ENCODE measurements at places on chromosomes 4 and X.

DNA sequence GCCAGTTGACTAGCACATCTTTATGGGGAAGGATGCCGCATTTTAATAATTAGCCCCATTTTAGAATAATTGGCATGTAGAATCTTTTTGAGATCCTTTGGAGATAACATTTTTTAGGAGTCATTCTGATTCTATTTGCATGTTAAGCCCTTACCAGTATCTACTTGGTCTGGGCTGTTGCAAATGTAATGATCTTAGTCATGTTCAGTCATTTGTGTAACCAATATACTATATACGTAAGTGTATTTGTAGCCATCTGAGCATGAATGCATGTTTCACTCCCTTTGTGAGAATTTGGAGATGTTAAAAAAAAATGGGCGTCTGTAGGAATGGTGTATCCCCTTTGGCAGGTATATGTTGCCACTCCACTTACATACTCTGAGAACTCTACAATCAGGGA is 119.1 kb downstream of the TEX13A start:
- DNase-seq: no peak

DNA sequence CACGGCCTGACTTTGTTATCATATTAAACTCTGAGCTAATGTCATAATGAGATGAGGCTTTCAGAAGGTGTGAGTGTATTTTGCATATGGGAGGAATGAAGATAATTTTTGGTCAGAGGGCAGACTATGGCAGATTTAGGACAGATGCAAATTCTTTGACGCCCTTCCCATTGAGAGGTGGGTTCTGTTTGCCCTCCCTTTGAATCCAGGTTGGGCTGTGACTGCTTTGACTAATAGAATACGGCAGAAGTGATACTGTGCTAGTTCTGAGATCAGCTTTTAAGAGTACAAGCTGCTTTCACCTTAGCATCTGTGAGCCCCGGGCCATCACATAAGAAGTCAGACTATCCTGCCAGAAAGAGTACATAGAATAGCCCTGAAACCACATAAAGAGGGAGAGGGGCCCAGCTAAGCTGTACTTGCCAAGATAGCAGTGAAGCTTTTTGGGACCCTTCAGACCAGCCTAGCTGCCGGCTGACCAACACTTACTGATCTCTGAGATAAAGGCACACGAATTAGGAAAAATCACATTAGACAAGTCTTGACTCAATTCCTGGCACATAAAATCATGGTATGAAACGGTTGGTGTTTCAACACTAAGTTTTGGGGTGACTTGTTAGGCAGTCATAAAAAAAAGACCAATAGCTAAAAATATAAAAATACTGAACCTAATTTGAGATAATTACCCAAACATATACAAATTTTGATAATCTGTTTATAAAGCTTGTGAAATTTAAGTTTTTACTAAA is 166.7 kb upstream of the SH3RF1 start:
- no peak for DNase-seq

DNA sequence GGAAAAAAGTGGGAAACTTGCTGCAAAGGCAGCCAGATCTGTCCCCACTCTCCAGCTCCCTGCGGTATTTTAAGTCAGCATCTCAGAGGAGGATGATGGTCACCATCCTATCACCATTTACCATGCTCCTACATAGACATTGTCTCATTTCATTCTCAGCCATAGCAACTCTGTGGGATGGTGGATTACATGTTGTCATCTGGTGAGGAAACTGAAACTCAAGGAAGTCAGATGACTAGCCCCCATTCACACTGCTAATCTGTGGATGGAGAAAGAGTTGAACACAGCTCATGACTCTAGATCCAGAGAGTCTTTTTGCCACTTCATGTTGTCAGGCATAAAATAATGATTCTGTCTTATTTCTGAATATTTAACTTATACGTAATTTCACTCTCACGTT is 323.5 kb downstream of the PTTG2 start:
- no peak for DNase-seq

GRCh38 chr4:108590776-108591175 is 29.6 kb upstream of the RPL34 start:
- DNase-seq: no peak

GRCh38 chrX:40111868-40112267 is 14.1 kb upstream of the BCOR start:
- no peak for DNase-seq

DNA sequence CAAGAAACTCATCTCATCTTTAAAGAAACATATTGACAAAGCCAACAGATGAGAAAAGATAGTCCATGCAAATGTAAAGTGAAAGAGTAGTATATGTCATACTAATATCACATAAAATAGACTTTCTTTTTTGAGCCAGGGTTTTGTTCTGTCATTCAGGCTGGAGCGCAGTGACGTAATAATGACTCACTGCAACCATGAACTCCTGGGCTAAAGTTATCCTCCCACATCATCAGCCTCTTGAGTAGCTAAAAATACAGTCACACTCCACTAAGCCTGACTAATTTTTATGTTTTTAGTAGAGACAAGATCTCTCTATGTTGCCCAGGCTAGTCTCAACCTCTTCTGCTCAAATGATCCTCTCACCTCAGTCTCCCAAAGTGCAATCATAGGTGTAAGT is 51.8 kb upstream of the TRAM1L1 start:
- DNase-seq: no peak

DNA sequence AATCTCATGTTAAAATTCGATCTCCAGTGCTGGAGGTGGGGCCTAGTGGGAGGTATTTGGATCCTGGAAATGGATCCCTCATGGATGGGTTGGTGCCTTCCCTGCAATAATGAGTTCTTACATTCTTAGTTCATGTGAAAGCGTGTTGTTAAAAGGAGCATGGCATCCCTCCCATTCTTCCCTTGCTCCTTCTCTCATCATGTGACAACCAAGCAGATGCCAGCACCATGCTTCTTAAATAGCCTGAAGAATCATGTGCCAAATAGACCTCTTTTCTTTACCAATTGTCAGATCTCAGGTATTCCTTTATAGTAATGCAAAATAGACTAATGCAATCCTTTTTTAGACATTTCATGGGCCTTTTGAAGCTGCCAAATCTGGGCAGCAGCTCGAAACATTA is 29.0 kb upstream of the CLNK start:
- no peak for DNase-seq

- no peak for DNase-seq
Measured at GRCh38 chr4:137448402-137448801, 83.9 kb downstream of the PCDH18 start.

DNA sequence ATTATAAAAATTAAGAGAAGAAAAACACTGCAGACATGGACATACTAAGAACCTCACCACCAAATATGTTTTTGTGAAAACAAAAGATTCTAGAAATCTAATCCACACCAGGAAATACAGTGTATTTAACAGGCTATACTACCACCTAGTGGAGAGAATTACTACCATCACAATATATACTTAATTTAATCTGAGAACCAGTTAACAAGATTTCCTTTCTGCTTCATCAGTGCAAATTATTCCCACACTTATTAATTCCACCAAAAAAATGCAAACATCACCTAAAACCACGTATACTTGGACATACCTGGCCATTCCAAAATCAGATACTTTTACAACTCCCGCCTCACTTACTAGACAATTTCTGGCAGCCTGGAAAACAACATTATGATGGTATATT is 7.0 kb upstream of the TXK start:
- DNase-seq: no peak

DNA sequence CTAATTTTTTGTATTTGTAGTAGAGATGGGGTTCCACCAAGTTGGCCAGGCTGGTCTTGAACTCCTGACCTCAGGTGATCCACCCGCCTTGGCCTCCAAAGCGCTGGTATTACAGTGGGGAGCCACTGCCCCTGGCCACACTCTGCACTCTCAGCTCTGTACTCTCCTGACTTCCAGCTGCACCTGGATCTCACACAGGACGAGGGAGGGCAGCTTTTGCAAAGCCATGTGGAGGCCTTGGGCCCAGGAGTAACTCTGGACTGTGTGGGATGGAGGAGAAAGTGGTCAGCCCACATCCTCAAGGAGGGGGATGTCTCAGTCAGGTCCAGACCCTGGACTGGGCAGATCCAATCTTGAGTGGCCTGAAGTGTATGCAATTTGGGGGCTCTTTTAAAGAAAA is 23.0 kb downstream of the NAT8L start:
- DNase-seq: no peak
